ENCODE measurements at places on chromosomes 1 and 21.

DNA sequence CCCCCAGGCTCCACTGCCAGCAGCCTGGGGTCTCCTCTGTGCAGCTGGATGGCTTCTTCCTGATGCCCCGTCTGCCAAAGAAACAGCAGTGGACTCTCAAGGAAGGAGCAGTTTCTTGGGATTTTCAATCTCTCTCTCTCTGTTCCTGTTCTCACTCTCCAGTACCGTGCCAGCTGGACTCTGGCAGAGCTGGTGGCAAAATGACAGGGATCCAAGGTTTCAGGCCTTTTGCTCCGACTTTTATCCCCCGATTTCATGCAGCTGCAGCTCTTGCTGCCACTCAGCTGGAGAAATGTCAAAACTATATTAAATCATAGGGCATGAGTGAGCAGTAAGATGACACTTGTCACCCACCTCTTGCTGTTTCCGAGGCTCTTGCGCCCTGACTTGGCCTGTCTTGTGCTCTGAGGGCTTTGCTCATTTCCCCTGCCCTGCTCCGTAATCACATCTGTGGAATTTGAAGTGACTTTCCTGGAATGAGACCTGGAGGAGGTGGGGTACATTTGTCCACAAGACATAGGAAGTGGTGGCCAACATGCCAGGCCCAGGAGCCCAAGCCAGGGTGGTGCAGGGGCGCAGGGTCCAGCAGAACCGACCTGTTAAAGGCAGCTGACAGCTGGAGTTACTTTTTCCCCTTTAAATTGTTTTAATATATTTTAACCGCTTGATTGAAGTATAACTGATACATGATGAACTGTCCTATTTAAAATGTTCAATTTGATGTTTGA, 576.2 kb downstream of the PTPRU start:
- no peak for DNase-seq

GRCh38 chr1:110130989-110131388, 18.7 kb downstream of the UBL4B start:
- DNase-seq: no peak

DNA sequence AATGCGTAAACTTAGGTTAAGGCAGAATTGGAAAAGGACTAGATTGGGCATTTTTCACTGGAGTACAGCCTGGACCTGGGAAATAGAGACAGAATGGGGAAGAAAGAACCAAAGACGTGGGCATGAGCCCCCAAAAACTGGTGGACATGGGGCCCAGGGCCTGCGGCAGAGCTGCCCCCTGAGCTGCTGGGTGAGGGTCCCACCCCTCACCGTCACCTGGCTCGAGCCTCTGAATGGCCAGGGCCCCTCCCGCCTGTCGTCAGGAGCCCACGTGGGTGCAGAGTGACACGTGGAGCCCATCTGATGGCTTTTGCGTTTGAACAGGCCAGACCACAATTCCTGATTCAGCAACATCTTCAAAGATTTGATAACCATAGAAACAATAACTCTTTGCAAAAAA, 360.9 kb upstream of the VAMP3 start:
- DNase-seq: no peak

GRCh38 chr1:63713627-63714481, 60.0 kb upstream of the ROR1 start:
- peak; percentile 90 for DNase-seq

- no peak for DNase-seq
Measured at GRCh38 chr1:155242805-155243358, 12.4 kb downstream of the ENTREP3 start.

GRCh38 chr1:115838431-115839028, 2.4 kb downstream of the NHLH2 start:
- no peak for DNase-seq

- DNase-seq: peak; percentile 90
Measured at GRCh38 chr1:62356257-62356835, 37.1 kb upstream of the KANK4 start.

Data from brain microvascular endothelial cell (primary cell).